Urinary bladder (tissue), 4 donors: ENCODE measurements at places on chromosomes 5 and 9. TPM values are rescaled to one million over a fixed set of nuclear protein-coding genes. Genes with fewer than 3 reads are reported as not detected.

DNA sequence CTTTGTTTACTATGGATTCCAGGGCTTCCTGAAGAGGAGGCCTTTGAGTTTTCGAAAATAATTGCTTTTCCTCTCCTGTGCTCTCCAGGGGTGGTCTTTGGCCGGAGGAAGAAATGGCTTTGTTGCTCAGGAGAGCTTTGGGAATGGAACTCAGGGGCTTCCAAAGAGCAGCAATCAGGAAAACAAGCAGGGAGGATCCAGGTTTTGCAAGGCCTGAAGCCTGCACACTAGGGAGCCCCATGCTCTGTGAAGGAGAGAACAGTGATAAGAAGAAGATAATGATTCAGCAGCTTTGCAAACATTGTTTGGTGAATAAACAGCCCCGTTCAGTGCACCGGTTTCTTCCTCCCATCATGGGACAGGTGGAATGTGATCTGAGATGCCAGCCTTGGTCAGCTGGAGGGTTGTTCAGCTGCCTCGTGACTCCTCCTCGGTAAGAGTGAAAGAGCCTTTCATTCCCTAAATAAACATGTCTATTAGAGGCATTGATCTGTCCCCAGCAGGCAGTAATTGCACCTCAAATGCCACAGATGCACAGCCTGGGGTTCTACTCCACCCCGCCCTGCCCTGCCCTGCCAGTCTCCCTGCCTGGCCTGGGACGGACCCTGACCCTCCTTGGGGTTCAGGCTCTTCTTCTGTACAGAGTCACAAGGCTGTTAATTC lies 11.5 kb upstream of the ALDH1B1 start:
- no peak for DNase-seq

- DNase-seq, result no peak
Measured at GRCh38 chr5:170329524-170329923, 31.9 kb upstream of the LCP2 start.

GRCh38 chr5:51468196-51468595 lies 84.9 kb downstream of the ISL1 start:
- no peak for DNase-seq

The WNK2 gene
- 4.8 TPM for total RNA-seq

The FUT7 gene
- total RNA-seq, result not detected

- DNase-seq, result no peak
Measured at GRCh38 chr5:60809891-60810425, 34.1 kb downstream of the ELOVL7 start.
